ENCODE measurements at places on chromosomes 13 and 19. TPM values are rescaled to one million over a fixed set of nuclear protein-coding genes. Genes with fewer than 3 reads are reported as not detected.

The YJEFN3 gene
- total RNA-seq: 7.2 TPM

The SHD gene
- total RNA-seq: not detected

The RNF17 gene
- total RNA-seq: not detected

The CBY2 gene
- not detected for total RNA-seq

The MYO16 gene
- total RNA-seq: not detected

The TEX101 gene
- total RNA-seq: not detected

The KLK4 gene
- total RNA-seq: not detected

The ZNF471 gene
- total RNA-seq: 12.1 TPM

The LRRC8E gene
- total RNA-seq: 0.60 TPM

The IZUMO2 gene
- total RNA-seq: not detected

The C19orf81 gene
- not detected for total RNA-seq

The PPM1N gene
- 2.5 TPM for total RNA-seq

The CYP2B6 gene
- not detected for total RNA-seq

The VSIG10L gene
- total RNA-seq: 2.0 TPM

The ZNF587B gene
- 14.1 TPM for total RNA-seq

GRCh38 chr13:70162141-70162540, 53.9 kb upstream of the KLHL1 start:
- no peak for DNase-seq

- DNase-seq: no peak
These were observed 39.2 kb upstream of the CYP2A7 start for GRCh38 chr19:40921005-40921897.

DNA sequence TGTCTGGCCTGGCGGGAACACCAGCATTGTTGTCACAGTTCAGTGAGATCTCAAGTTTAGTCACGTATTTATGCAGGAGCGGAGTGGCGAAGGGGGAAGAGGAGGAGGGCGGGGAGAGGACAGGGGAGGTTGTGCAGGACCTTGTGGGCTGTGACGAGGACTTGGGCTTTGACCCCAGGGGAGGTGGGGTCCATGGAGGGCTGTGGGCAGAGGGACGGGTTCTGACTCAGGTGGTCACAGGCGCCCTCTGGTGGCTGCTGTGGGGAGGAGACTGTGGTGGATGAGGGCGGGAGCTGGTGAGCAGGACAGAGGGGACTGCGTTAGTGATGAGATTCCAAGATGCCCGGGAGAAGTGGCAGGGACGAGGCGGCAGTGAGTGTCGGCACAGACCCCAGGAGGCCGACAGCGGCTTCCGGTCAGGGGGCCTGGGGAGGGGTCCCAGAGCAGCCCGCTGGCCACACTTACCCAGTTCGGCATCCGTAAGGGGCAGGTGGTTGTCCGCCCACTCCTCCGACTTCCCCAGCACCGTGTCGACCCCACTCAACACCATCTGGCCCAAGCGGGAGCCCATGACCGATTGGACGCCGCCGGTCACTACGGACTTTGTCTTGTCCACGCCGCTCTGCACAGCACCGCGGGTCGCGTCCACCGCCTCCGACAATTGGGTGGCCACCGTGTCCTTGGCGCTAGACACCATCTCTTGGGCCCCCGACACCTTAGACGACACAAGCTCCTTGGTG, 15.7 kb downstream of the PLIN3 start:
- DNase-seq: peak; percentile 79

DNA sequence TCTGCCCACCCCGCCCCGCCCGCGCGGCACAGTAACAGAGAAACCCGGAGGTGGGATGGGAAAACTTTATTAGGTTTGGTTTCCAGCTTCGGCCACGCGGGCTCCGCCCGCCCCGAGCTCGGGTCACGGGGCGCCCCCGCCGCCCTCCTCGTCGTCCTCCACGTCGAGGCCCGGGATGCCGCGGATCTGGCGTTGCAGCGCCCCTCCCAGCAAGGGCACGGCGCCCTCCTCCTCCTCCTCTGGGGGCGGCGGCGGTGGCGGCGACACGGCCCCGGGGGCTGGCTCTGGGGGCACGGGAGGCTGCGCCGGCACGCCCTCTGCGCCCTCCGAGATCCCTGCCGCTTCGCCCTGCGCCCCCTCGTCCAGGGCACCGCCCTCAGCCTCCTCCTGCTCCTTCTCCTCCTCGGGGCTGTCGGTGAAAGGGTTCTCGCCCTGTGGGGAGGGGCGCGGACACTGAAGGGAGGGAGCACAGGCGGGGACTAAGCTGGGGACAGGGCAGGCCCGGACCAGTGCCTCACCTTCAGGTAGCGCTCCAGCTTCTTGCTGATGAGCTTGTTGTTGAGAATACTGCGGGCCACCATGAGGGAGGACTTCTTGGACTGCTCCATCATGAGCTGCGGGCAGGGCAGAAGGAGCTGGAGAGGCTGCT, 536 bp upstream of the AKAP8 start:
- DNase-seq: no peak

GRCh38 chr19:44818466-44819031, 9.6 kb downstream of the BCAM start:
- DNase-seq: no peak

- no peak for DNase-seq
These were observed 857.4 kb downstream of the OLFM4 start for GRCh38 chr13:53885997-53886396.

GRCh38 chr13:33263976-33264619, 21.5 kb downstream of the STARD13 start:
- DNase-seq: no peak

- DNase-seq: peak; percentile 88
These were observed 2.0 kb downstream of the PTH2 start for GRCh38 chr19:49421039-49421877.

GRCh38 chr19:7618771-7619510, 10.4 kb downstream of the XAB2 start:
- DNase-seq: no peak

DNA sequence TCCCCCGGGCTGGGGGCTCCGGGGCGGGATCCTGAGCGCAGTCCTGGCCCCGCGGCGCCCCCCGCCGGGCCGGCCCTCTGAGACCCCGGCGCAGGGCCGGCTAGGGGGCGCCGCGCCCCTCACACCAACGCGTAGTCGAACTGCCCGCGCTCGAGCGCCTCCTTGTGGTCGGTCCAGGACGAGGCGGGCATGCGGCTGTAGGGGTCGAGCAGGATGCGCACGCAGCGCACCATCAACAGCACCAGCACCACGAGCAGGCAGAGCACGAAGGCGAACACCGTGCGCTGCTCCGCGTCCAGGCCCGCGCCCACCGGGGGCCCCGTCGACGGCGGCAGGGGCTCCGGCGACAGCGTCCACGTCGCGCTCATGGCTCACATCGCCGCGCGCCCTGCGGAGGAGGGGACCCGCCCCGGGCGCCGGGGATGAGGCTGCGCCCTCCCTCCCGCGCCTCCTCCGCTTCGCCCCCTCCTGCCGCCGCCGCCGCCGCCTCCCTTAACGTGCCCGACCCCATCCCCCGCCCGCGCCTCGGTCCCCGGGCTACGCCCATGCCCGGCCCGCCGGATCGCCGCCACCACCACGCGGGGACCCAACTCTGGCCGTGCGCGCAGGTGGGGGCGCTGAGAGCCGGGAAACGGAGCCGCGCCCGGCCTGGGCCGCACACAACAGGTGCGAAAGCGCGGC, 624 bp downstream of the CTXN1 start:
- peak; percentile 93 for DNase-seq

- no peak for DNase-seq
These were observed 4.3 kb downstream of the CCER2 start for GRCh38 chr19:38907670-38908069.

DNA sequence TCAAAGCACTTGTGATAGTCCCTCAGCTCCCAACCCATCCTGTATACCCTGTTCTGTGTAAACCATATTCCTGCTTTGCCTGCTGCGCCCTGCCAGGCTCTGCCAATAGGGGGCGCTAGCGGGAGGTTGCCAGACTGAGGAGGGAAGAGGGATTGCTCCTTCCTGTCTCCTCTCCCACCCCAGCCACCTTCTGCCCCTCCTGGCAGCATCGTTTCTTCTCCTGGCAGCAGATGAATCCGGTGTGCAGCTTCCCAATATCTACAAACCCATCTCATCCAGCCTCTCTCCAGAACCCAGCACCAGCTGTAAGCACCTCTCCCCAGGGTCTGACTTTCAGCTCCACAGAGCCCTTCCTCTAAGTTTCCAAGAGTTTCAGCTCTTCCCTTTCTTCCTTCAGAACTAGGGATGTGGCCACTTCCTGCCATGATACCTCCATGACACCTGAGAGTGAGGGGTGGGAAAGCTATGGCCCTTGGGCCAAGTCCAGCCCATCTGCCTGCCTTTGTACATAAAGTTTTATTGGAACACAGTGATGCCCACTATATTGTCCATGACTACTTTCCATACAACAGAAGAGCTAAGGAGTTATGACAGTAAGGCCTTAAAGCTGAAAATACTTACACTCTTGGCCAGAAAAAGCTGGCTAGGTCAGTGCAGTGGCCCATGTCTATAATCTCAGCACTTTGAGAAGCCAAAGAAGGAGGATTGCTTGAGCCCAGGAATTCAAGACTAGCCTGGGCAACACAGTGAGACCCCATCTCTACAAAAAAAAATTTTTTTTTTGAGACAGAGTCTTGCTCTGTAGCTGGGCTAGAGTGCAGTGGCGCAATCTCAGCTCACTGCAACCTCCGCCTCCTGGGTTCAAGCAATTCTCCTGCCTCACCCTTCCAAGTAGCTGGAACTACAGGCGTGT, 34.5 kb upstream of the ATP1A3 start:
- DNase-seq: no peak

DNA sequence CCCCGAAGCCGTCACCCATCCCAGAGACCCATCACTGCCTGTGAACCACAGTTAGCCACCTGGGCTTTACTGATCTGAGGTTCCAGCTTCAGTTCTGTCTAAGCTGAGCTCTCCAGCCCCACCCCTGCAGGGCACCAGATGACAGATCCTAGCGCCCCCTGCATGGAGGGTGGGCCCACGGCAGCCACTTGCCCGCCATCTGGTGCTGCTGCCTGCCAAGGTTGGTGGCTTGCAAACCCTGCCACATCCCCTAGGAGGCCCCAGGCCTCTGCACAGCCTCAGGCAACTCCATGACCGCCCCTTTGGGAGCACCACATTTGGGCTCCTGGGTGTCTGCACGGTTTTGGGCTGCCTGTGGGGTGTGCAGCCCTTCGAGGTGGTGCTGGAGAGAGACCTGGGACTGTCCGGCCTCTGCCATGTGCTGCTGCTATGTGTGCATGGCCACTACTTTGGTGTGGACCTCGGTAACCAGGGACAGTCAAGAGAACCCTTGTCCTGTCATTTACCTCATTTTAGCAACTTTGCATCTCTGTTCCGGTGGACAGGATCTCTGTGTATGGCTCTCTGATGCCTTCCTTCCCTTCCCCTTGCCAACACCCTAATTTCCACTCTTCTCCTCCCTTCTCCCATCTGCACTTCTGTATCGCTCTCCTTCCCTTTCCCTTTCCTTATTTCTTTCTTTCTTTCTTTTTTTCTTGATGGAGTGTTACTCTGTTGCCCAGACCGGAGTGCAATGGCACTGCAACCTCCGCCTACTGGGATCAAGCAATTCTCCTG, 17.4 kb upstream of the SDHAF1 start:
- DNase-seq: no peak

DNA sequence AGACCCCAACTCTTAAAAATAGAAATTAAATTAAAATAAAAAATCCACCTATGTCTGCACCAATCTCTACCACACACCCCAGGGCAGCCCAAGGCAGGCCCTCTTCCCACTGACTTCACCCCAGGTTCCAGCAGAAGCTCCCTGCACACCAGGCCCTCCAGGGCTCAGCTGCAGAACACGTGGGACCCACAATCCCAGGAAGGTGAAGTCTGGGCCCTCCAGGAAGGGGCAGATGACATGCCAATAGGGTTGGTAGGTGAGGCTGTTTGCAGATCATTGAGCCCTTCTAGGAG, 19.2 kb upstream of the VSTM2B start:
- DNase-seq: no peak

- DNase-seq: no peak
These were observed 117.4 kb downstream of the ESD start for GRCh38 chr13:46679369-46680120.

DNA sequence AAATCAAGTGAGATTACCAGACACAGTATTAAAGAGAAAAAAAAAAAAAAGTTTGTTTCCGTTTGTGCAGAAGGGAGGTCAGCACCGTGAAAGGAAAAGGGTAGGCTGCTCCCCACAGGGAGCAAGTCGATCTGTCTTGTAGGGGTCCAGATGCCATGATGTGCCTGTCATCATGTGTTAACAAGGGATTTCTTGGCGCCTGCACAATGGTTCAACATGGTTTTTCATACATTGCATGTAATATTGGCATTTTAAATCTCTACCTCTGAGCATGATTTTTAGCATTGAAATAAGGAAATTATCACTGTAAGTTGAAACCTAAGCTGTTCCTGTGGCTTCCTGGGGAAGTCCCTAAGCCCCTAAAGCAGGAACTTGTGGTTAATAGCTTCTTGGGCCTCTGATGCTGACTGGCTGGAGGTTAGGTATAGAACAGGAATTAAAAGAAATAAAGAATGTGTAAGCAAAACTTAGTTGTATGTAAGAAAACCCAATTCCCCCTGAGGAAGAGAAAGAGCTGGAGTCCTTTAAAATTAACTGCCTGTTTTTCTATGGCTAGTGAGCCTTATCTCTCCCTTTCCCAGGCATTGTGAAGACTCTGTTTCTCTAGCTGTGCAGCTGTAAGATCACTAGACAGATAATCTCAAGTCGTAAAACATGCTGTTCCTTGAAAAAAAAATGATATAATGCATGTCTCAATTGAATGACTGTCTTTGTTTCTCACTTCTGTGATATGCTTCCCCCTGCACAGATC, 7.4 kb upstream of the FCGBP start:
- no peak for DNase-seq

GRCh38 chr19:58274771-58275201, 4.0 kb upstream of the ZNF8 start:
- no peak for DNase-seq

GRCh38 chr13:79534596-79534995, 53.6 kb downstream of the NDFIP2 start:
- DNase-seq: no peak

DNA sequence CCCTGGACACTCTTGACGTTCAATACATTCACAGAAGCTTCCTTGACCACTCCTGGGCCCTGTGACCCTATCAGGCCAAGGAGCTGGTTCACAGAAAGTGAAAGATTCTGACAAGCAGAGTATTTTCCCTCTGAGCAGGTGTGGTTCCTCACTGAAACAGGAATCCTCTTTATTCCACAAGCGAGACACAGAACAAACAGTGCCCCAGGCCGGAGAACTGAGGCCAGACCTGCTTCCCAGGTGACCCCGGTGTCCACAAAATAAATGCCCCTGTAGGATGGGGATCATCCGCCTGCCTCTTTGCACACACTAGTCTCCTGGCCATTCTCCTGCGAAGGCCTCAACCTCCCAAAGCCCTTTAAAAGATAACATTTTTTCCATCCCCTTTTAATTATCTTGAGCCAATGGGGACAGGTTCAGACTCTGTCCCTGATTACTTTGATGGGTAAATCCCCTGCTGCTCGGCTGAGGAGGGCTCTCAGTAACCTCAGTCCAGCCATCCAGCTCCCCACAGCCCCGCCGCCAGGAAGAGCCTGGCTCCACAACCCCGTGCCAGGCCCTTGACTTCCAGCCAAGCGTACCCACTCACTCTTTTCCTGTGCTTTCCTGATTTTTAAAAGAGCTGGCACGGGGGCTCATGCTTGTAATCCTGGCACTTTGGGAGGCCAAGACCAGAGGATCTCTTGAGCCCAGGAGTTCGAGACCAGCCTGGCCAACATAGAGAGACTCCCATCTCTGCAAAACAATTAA, 129.1 kb downstream of the FOXO1 start:
- no peak for DNase-seq

All from aorta (tissue), 5 donors.